Epithelial cell of prostate (primary cell): ENCODE measurements at places on chromosomes 3 and 15.

DNA sequence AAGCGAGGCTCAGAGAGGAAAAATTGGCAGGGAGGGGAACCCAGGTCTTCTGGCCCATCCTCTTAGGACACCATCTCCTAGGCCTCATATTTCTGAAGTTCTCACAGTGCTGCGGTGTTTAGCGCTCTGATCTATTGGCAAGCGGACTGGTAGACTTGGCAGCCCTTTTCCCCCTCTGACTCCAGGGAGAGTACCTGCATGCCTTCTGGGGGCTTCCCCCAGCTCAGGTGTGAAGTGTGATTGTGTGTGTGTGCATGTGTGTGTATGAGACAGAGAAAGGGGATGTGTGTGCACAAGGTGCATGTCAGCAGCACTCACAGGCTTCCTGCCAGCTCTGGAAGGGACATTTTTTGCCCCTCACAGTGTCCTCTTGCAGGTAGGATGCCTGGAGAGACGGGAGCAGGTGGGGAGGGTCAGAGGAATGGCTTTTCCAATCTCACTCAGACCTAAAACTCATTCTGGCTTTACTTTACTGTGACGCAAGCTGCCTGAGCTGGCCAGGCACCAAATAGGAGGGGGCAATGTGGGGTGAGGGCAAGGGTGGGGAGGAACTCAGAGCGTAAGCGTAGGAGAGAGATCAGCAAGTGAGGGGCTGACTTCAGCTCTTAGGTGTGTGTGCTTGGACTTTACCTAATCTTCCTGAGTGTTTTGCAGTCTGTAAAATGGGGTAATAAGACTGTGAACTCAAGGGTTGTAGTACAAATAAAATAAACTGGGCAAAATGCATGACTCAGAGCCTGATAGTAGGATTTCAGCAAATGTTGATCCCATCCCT is 4.0 kb upstream of the IL17RE start:
- DNase-seq = no peak

GRCh38 chr3:159907828-159908227 is 80.8 kb upstream of the IL12A start:
- DNase-seq = no peak

GRCh38 chr3:9026320-9027045 is 63.2 kb upstream of the RAD18 start:
- DNase-seq = no peak

DNA sequence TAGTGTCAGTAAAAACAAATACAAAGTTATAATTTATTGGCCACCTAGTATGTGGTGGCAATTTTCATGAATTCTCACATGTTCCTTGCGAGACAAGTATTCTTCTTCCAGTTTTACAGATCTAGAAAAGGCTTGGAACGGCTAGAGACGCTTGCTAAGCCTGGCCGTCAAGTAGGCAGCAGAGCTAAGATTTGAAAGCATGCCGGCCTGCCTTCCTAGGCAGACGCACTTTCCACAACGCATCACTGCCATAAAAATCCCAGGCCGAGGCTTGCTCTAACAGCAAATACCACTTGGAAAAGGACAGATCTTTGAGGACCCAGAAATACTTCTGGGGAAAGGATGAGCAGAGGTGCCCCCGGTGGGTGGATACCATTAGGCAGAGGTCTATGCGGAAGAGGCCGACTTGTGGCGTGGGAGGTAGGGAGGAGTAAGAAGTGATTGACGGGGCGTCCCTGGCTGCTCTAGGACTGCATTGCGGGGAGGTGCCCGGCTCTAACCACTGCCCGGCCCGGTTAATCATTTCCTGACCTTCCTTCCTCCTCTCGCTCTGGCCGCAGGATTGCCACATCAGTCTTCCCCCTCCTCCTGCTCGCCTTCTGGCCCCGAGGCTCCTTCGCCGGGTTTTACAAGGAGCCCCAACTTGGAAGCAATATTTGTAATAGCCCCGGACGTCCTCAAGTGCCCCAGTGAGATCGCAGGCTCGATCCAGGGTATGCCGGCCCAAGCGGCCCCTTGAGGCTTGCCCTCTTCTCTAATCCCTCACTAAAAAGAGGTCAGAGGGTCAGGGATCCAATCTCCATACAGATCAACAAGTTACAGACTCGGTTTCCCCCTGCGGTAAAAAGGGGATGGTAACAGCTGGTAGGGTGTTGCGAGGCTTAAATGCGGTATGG is 1.3 kb upstream of the USP3 start:
- DNase-seq = peak; percentile 69

DNA sequence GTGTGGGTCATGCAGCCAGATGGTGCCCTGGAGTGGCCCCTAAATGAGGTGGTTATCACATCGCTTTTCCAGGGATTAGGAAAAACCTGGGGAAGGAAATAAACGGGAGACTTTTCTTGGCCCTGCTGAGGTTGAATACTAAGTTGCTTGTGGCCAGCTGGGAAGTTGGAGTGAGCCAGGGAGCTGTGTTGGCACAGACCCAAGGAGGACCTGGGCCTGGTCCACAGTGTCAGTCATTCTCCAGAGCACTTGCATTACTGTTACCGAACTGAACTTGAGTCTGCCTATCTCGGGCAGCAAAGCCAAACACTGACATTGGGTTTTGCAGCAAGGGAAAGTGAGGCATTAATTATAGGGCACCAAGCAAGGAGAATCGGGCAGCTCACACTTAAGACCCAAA is 339.0 kb downstream of the GABRB3 start:
- no peak for DNase-seq

DNA sequence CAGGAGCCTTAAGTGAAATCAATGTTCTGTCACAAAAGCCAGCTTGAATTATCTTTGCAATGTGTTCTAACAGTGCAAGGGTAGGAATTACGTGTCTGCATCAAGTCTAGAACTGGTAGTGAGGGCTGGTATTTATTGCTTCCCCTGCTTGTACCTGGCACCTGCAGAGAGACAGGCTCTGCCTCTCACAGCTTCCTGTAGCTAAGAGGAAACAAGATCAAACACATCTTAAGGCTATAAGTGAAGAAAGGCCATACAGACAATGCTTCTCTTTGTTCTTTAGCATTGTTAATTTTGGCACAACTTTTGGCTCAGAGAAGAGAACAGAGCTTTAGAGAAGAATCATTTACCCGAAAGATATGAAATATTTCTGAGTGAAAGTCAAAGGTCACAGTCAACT is 479.9 kb downstream of the GRM7 start:
- DNase-seq = no peak

- DNase-seq = no peak
These were observed 133.3 kb downstream of the CMSS1 start for GRCh38 chr3:99950921-99951320.

DNA sequence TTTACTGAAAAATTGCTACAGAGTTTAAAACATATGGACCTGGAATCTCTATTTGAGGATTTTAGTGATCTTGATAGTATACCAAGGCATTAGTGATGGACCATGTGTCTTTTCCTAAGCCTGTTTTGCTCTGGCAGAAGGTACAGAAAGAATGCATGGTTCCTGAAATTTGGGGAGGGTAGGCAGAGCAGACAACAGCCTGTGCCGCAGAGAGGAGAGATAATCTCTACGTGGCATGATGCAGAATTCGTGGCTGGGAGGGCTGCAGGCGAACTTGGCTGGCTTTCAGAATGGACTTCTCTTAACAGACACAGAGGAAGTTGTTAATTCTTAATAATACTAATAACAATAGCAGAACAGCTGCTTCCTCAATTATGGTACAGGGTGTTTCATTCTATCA is 137.5 kb upstream of the FOXB1 start:
- DNase-seq = no peak

GRCh38 chr3:45826321-45826720 is 15.6 kb downstream of the LZTFL1 start:
- DNase-seq = no peak

GRCh38 chr3:151859233-151859673 is 14.2 kb upstream of the SUCNR1 start:
- no peak for DNase-seq

DNA sequence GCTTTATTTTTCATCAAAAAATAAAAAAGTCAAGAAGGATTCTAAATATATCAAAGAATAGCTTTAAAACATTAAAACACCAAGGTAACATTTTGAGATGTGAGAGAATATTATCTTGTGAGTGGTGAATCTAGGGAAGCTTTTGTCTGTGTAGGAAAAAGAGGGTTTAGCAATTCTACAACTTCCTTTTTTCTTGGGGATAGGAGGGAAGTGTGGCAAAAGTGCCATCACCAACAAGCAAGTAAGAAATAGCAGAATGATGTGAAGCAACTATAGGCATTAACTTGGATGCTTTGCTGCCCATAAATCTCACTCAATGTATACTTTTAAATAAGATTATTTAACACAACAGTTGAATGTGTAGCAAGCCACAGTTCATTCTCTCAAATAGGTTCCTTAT is 57.8 kb upstream of the SUCLG2 start:
- DNase-seq = no peak

DNA sequence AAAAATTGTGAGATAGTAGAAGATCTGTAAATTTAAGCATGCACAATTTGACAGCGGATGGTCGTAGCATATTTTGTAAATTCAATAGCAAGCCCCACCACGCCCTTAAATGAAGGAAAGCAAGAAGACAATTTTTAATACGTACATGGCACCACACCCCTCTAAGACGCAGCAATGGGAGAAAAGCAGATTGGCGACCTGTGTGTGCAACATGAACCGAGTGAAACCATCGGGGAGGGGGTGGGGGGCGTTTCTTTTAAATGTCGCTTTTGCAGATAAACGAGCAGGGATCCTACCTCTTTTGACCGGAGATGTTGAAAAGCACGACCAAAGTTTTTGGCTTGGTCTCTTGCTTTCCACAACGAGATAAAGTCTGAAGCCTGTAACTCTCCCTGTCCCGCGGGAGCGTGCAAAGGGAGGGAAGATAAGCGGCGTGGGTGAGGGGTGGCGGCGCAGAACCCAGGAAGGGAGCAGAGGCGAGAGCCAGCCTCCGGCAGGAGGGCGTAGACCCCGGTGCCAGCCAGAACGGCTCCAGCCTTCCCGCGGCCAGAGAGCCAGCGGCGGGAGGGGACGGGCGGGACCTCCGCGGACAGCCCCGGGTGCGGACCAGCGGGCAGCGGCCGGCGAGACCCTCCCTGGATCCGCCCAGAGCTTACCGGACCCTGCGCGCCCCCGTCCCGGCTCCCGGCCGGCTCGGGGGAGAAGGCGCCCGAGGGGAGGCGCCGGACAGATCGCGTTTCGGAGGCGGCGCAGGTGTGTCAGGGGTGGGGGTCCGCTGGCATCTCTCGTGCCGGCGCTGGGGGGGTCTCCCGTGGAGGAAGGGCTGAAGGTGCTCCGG is at the start of gene CHL1:
Gene CHL1, plus strand, starts transcription at position 453 of the 838 bp plus-strand sequence. CDS start 123,014 bp downstream, outside the sequence.
- no peak for DNase-seq

DNA sequence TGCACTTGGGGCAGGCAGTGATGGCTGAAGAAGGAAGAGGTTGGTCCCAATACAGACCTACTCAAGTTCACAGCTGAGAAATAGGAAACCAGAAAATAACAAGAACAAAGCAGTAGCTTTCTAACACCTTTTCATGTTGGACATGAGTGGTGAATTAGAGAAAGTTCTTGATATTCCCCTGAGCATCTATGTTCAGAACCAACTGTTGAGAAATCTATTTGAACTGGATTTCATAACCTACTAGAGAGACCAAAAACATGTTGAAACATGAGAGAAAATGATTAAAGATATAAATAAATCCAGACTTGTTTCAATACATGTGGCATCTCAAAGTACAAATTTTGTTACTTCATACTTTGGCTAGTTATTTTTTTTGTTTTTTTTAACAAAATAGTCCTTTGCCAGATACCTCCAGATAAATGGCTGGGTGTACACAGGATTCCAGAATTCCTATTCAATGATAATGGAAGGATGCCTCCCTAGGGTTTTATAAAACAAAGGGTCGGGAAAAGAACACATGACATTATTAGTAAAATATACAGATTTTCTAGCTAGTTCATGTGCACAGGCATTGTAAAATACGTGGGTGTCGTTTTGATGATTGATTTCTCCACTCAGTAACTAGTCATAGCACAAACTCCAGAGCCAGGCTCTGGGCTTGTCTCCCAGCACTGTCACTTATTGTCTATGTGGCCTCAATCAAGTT is 34.4 kb upstream of the TNFSF10 start:
- no peak for DNase-seq

DNA sequence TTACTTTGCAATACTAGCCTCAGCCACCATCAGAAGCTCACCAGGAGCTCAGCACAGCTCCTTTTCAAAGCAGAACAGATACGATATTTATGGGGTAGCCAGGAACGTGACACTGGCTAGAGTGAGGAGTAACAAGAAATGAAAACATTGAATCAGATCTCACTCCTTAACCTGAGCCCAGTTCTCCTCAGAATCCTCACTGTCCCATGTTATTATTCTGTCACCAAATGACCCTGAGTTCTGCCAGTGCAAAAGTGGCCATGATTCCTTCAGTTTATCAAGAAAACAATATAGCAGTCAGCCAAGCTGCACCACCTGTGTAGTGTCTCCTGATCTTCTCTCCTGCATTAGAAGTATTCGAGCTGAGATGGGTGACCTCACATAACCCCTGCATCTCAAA is 956.7 kb downstream of the TUSC7 start:
- DNase-seq = no peak

- no peak for DNase-seq
These were observed 15.3 kb upstream of the SH3BP5 start for GRCh38 chr3:15347737-15348110.

DNA sequence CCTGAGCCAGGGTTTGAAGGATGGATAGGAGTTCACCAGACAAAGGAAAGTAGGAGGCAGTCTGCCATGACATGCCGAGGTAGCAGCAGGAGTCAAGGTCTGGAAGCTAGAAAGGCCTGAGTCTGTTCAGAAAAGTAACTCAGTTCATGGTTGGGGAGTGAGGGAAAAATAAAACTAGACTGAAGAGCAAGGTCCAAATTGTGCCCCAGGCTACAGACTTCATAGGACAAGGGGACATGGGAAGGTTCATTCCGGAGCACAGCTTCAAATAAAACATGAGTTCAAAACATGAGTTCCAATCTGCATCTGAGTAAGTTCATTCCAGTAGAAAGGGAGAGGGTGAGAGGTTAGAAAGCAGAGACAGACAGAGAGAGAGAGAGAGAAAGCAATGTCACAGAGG is 39.7 kb downstream of the BFSP2 start:
- no peak for DNase-seq

GRCh38 chr3:176514297-176514696 is 683.0 kb downstream of the TBL1XR1 start:
- no peak for DNase-seq

DNA sequence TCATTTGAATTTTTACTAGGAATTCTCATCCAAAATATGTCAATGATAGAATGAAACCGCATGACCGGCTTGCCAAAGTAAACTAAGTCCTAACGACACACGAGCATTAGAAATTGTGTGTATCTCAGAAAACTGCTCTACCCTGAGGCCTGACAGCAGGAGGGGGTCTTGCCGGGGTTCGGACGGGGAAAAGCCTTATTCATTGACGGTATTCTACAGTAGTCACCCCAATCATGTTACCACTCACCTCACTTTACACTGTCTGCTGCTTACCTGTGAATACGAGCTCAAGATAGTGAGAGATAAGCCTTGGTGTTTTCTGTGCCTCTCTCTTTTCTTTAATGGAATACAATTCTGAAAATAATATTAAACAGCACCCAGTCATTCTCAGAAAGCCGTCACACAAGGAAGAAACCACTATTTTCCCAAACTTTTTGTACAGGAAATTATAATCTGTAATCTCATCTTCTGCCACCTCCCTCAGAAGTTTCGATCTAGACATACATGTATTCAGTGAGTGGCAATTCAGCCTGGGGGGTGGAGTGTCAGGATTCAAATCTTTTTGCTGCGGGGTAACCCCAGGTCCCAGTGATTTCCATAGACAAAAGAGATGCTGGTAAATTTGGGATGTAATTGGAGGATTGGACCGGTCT is 492 bp upstream of the FAM43A start:
- no peak for DNase-seq
